ENCODE measurements at places on chromosomes 7 and 10. TPM values are rescaled to one million over a fixed set of nuclear protein-coding genes. Genes with fewer than 3 reads are reported as not detected.

DNA sequence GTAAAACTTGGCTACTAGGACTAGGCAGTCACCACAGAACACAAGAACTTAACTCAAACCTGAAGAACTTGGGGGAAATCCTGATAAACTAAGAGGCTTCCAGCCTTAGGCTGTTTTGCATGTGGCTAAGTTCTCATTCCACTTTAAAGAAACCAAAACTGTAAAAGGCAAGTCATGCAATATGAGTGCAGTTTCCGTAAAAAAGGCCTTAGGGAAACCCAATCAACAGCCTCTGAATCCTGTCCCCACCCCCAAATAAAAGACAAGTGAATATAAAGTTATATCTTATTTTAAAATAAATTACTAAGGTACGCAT is 95.1 kb downstream of the USP6NL start:
- no peak overlapping the region for H3K4me3 ChIP-seq
- no peak for DNase-seq
- H3K27me3 ChIP-seq, result peaks cover under 1% of the 10 kb centered on the region
- H3K36me3 ChIP-seq, result no peaks in the 10 kb centered on the region
- H3K27ac ChIP-seq, result no peak overlapping the region
- peaks cover 8% of the 10 kb centered on the region for H3K4me1 ChIP-seq

DNA sequence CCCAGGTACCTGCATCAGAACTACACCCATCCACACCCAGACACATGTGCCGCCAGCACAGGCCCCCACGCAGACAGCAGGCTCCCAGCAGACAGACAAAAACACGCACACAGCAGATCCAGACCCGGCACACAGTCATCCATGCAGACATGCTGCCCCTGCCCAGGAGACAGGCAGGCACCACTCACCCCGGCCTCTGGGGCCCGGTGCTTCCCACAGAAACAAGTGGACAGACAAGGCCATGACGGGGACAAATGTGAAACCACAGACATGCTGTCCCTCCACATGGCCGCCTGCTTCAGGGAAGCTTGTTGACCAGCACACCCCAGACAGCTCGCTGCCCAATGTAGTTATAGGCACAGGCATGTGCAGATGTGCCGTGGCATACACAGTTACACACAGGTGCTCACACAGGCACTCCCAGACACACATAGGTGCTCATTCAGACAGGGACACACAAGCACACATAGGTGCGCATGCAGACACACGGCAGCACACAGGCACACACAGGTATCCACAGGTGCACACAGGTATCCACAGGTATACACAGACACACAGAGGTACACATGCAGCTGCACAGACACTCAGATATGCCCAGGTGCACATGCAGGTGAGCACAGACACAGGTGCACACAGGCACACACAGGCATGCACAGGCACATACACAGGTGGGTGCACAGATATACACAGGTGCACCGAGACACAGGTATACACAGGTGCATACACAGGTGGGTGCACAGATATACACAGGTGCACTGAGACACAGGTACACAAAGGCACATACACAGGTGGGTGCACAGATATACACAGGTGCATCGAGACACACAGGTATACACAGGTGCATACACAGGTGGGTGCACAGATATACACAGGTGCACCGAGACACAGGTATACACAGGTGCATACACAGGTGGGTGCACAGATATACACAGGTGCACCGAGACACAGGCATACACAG is 10.5 kb upstream of the SCART1 start:
- H3K27me3 ChIP-seq, result peaks cover 6% of the 10 kb centered on the region
- H3K27ac ChIP-seq, result no peak overlapping the region
- no peaks in the 10 kb centered on the region for H3K4me1 ChIP-seq

Gene GNGT1
- not detected for total RNA-seq

DNA sequence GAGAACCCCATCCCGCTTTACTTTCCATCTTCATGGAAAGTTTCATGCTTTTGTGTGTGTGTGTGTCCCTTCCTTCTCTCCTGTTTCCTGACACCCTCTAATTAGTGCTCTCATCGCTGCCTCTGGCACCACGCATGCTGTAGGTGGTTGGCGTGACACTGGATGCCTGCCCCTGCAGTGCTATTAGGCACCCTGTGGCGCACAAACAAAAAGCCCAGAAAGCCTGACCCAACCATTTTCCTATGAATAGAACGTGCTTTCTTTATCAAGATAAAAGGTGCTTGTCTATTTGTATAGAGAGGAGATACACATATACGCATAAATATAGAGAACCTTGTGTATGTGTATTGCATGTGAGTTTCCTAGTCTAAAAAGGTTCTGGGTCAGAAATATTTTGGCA is 120.8 kb upstream of the CDCA7L start:
- no peaks in the 10 kb centered on the region for H3K4me1 ChIP-seq
- DNase-seq, result no peak
- no peak overlapping the region for H3K4me3 ChIP-seq
- H3K36me3 ChIP-seq, result no peaks in the 10 kb centered on the region
- no peak overlapping the region for H3K27ac ChIP-seq

DNA sequence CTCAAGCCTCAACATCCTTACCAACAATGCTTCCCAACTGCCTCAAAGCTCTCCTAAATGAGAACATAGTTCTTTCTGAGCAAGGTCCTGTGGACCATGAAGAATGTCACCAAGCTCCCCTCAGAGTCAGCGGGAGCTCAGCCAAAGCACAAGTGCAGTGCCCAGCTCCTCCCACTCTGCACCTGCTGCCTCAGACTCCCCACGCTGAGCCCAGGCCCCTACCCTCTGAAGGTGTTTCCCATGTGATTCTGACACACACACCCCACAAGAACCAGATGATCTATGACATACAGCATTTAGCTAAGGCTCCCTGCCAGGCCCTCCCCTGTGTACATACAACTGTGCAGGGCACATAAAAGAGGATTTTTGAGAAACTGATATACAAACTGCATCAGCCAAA is 19.2 kb downstream of the ERCC6 start:
- H3K27ac ChIP-seq, result peak overlapping the region; percentile 51
- H3K36me3 ChIP-seq, result peaks cover 37% of the 10 kb centered on the region
- DNase-seq, result no peak
- peaks cover 3% of the 10 kb centered on the region for H3K27me3 ChIP-seq
- no peak overlapping the region for H3K4me3 ChIP-seq

- peaks cover 19% of the 10 kb centered on the region for H3K4me1 ChIP-seq
- no peak overlapping the region for H3K4me3 ChIP-seq
- peak; percentile 65 for DNase-seq
- no peak overlapping the region for H3K27ac ChIP-seq
Measured at GRCh38 chr7:66013938-66014337, 31.9 kb upstream of the GUSB start.
